ENCODE measurements at places on chromosomes 1 and 21.

GRCh38 chr1:79040424-79041082, 34.0 kb upstream of the ADGRL4 start:
- DNase-seq, result no peak

DNA sequence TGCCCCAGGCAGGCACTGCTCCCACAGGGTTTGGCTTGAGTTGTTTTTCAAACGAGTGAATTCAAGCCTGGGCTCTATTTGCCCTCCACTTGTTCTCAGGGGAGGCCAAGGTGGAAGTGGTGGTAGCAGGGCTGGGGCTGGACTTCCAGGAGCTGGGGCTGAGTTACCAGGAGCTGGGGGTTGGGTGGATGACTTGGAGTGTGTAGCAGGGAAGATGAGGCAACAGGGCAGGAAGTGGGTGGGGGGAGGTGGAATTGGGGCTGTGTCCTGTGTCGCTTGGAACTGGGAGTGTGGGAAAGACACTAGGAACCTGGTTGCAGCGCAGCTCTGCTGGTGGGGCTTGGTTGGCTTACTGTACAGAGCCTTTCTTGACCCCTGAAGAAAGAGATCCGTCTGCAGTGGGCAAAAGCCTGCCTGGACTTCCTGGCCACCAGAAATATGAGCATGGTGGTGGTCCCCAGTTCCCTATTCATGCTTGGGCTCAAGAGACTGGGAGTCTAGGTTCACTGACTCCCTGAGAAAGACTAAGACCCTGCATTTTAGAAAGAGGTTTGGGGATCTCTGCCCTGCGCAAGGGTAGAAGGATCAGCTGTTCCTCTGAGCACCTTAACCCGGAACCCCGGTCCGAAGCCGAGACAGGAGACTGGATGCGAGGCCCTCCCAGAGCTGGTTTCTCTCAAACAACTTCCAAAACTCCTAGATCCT, 3.1 kb downstream of the TFAP2E start:
- peak; percentile 51 for DNase-seq

- DNase-seq, result no peak
These were observed 227.2 kb downstream of the OLFM3 start for GRCh38 chr1:101769520-101769919.

DNA sequence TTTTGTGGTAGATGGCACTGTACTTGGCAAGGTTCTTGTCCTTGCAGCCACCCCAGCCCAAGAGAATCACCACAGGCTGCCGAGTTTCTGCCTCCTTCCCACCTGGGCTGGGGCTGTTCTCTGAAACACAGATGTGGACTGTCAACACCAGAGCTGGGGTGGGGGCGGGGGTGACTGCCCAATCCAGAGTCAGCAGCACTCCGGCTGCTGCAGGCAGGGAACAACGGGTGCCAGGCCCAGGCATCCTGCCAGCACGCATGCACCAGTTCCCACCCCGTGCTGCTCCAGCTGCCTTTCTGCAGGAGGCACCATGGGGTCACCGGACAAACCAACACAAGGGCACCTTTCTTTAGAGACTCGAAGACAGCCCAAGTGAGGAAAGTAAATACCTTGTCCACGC, 14.1 kb downstream of the TMEM53 start:
- DNase-seq, result no peak

- DNase-seq, result no peak
These were observed 43.5 kb downstream of the MAST2 start for GRCh38 chr1:45846931-45847330.

- DNase-seq, result no peak
These were observed 34.9 kb upstream of the PTGFRN start for GRCh38 chr1:116874733-116875249.

DNA sequence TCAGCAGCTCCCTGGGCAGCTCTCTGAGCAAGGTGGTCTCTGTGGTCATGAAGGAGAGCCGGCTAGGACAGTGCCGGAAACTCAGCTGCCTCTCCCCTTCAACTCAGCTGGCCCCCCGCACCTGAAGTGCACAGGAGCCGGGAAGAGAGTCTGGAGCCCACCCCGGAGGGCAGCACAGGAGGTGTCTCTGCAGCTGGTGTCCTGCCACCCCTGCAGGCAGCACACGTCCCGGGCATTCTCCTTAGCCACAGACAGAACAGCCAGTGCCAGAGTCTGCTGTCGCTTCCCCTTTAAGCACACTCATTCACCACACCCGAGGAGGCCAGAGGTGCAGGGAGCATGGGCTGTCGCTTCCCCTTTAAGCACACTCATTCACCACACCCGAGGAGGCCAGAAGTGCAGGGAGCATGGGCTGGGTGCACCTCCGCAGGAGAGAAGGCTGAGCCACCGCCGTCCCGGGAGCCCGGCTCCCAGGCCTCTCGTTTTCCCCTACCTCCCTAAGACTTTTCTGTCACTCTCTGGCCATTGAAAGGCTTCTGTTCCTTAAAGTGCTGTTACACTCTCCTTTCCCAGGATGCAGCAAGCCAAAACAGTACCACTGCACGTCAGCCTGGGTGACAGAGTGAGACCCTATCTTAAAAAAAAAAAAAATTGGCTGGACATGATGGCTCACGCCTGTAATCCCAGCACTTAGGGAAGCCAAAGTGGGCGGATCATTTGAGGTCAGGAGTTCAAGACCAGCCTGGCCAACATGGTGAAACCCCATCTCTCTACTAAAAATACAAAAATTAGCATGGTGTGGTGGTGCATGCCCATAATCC, 16.9 kb upstream of the SAMD11 start:
- peak; percentile 86 for DNase-seq

- peak; percentile 81 for DNase-seq
These were observed 404 bp upstream of the SCMH1 start for GRCh38 chr1:41242342-41243078.

- no peak for DNase-seq
These were observed 36.3 kb downstream of the PRDM16 start for GRCh38 chr1:3105167-3105863.

- no peak for DNase-seq
These were observed 119.6 kb downstream of the UBE2U start for GRCh38 chr1:64323054-64323453.

DNA sequence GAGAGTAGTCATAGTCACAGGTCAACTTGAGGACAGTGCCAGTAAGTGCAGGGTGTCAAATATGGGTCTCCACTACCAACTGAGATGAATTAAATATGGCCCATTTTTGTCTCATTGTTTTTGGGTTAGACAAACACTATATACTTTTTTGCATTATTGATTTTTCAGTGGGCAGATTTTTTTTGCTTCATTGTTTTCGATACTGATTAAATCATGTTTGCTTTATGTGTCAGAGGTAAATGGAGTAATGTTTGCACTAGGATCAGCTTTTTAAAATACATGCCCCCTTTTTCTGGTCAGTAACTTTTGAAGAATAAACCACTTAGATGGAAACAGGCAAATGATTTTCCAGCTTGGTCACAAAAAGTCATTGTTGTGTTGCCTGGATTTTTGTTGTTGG, 199.0 kb downstream of the USH2A start:
- no peak for DNase-seq

GRCh38 chr1:202225131-202225530, 31.5 kb downstream of the LGR6 start:
- DNase-seq, result no peak

DNA sequence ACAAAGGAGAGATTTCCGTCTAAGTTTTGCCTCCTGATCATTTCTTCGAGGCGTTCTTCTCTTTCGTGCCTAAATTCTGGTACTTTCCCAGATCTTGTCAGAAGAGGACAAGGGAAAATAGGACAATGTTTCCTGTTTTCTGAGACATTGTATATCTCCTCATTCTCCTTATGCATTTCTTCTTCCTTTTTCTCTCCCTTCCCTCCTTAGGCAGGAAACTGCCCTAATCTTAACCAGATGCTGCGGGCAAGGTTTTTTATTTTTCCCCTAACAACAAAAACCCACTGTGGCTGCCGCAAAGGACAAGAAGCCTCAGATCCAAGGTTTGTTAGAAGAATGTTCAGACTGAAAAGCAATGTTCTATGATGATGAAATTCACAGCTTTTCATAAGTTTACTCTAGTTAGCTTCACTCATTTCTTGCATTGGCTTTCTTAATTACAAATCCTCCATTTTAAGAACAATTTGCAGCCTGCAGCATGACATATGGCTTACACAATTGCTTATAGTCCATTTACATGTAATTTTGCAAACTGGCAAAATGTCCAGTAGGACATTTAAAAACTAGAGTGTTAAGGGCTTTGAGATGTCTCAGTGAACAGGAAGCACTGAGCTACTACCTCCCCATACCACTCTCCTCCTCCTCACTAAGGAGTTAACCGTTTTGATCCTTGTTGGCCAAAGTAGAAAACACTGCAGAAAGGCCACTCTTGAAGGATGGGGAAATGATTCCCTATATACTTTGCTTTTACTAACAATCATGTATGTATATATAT, 624 bp downstream of the CTSK start:
- no peak for DNase-seq

GRCh38 chr1:183807549-183808168, 2.7 kb downstream of the RGL1 start:
- peak; percentile 76 for DNase-seq

DNA sequence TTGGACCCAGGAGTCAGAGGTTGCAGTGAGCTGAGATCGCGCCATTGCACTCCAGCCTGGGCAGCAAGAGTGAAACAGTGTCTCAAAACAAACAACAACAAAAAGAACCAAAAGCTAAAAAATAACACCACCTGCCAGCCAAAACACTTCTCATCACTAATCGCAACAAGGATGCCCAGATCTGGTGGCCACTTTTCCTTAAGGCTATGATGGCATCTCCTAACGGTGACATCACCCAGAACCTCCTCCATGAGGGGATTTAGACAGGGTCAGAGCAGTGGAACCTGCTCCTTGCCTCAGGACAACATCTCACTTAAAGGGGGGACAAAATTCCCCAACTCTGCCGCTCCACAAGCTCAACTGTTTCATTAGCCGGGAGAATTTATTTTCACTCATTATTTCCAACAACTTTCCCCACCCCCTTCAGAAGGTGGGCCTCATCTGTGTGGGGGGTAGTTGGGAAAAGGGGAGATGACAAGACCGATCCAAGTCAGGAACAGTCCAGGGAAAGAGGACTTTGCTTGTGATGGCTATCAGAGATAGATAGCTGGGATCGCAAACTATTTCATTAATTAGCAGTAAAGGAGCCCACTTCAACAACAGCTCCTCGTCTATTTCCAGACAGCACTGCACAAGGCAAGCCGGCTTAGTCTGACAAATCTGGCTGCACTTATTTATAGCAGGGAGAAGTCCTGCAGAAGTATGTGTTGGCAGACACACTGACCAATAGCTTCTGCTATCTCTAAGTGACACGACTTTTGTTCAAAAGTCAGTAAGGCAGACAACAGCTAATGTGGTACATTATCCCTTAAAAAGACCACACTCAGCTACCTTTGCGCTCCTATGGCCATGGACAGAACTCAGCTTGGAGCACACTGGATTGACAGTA, 2.6 kb downstream of the PABPC4 start:
- DNase-seq, result no peak

DNA sequence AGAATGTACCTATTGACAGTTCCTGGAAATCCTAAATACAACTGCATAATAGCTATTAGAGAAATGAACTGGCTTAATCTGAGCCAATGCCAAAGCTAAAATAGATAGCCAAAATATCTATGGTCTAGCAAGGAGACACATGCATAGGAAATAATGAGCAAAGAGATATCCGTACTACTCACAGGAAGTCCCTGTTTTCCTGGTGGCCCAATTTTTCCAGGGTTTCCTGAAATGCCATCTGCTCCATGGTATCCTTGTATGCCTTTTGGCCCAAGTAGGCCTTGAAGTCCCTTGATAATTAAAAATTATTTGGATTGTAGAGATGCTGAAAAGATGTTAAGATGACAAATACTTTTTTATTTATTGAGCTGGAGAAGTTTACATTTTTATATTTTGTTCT, 108.4 kb upstream of the ZNHIT6 start:
- DNase-seq, result no peak

DNA sequence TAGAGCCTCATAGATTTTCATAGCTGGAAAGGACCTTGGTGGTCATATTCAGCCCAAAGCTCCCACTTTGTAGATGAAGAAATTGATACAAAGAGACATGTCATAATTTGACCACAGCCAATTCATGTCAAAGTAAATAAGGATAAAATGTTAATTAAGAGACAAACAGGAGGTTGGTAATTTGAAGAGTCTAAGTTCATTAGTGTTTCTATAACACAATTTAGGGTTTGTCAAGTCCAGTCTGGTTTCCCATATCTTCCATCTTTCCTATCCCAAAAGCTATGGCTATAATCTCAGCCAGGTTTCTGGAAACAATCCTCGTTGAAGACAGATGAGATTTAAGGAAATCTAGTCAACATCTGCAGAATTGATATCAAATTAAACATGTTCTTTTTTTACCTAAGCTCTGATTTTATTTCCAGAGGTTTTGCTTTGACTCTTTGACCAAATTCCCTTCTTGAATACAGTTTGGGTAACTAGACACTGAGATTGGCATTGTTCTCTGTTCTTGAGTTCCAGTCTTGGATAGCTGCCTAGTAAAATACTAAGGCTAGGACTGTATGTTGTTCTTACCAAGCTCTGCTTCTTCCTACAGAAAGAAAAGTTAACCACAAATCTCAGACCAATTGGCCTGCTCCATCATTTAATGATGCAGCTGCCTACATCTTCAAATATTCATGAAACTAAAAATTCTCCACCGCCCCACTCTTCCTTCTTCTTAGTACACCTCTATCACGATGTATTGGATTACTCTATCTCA, 62.0 kb downstream of the SLC44A5 start:
- DNase-seq, result no peak

- DNase-seq, result no peak
These were observed 81.2 kb downstream of the SIPA1L2 start for GRCh38 chr1:232548691-232549090.

DNA sequence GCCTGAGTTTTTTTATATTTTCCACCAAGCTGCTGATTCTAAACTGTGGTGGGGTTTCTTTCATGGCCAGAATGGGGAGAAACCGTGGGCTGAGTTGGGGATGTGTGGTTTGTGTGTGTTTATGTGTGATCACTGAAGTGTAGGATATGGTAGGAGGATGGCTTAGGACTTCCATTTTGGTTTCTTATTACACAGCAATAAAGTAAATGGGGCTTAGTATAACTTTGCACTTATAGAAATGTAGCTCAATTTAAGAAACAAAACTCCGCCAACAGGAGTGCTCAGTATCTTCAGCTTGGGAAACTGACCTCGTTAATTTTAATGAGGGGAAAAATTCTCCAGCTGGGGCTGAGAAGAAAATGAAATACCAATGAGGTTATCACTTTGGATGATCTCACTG, 77.8 kb downstream of the PBX1 start:
- DNase-seq, result no peak

GRCh38 chr1:156958247-156958714, 37.8 kb downstream of the LRRC71 start:
- DNase-seq, result no peak

GRCh38 chr1:182633657-182634281, 29.6 kb upstream of the RGS16 start:
- no peak for DNase-seq

DNA sequence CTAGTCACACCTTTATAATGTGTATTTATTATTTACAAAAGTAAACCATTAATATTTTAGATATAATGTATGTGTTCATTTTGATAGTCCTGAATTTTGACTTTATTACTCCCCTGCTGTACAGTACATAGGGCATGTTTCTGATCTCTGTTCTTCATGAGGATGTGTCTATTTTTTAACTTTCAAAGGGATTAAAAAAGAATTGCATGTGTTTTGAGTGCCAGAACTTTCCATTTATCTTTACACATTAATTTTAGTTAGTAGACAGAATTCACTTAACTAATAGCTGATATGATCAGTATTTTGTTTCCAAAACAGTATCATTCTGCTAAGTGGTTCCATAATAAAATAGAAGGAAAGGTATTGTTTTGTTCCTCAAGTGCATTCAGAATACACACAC, 3.1 kb downstream of the PBX1 start:
- no peak for DNase-seq

GRCh38 chr1:44808063-44808937, at the start of gene BTBD19:
Gene BTBD19, plus strand, starts transcription at chr1:44808523. Its CDS starts 298 bp downstream, at chr1:44808821.
- peak; percentile 95 for DNase-seq

Data from posterior vena cava (tissue), 2 donors.